Stimulated activated CD8-positive, alpha-beta memory T cell treated with anti-CD3 and anti-CD28 coated beads, Interleukin-4, amount 100 ng/mL, for 4 hours (primary cell): ENCODE measurements at places on chromosomes 12 and 14.
A peak's percentile ranks its signal among the peaks of the same experiment; 100 is the strongest.

GRCh38 chr14:89575386-89576061 lies 158.5 kb upstream of the FOXN3 start:
- no peak for DNase-seq

- no peak for DNase-seq
These were observed 6.6 kb upstream of the SLC6A13 start for GRCh38 chr12:269191-269590.

DNA sequence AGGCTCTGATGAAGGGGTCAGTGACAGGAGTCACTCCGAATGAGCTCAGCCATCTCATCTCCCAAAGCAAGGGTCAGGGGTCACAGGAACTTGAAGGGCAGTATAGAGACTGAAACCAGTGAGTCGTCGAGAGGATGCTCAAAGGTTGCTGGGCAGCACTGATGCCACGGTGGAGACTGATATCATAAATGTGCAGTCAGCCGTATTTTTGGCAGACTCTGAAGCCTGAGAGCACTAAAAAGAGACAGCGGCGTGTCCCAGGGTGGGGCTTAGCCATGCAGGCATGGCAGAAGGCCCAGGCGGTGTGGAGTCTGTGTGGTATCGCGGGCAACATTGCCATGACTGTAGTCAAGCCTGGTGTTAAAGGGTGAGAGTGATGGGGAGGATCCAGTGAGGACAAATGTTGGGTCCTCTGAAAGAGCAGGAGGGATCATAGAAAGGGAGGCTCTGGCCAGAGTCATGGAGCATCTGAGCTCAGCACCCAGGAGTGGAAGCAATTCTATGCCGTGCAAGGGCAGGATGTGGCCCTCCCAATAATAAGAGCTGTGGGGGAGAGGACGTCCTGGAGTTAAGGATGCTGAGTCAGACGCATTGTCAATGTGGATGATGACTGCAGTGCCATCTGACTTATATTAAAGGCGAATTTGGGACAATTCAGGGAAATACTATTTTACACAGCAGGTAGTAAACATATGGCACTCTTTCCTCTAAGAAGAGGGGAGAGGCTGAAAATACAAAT lies 241.2 kb upstream of the FKBP4 start:
- no peak for DNase-seq

GRCh38 chr14:32339188-32339587 lies 10.1 kb downstream of the AKAP6 start:
- no peak for DNase-seq

DNA sequence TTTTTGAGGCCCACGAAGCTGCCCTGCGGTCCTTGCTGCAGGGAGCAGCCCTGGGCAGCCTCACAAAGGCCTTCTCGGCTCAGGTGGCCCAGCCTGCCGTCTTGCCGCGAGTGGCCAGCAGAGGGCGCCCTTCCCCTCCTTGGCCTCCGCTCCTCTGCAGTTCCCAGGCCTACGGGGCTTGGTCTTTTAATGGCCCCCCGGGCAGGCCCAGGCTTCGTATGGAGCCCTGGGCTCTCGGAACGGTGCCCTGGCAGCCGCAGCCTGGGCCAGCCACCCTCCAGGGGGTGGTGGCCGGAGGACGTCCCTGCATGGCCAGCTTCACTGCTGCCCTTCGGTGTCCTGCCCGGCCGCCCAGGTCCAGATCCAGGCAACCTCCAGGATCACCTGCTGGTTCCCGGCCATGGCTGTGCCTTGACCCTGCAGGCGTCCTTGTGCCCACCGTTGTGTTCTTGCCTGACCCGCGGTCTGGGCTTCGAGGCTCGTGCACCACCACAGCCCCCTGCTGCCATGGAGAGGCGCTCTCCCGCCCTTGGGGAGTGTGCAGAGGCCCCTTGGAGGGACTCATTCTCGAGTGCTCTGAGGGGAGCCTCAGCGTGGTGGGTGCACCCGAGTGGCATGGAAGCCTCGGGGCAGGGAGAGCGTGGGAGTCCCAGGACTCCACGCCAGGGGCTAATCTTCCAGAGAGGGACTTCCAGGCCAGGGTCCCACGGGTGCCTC lies 9.4 kb downstream of the ASPG start:
- DNase-seq, result peak; percentile 12

DNA sequence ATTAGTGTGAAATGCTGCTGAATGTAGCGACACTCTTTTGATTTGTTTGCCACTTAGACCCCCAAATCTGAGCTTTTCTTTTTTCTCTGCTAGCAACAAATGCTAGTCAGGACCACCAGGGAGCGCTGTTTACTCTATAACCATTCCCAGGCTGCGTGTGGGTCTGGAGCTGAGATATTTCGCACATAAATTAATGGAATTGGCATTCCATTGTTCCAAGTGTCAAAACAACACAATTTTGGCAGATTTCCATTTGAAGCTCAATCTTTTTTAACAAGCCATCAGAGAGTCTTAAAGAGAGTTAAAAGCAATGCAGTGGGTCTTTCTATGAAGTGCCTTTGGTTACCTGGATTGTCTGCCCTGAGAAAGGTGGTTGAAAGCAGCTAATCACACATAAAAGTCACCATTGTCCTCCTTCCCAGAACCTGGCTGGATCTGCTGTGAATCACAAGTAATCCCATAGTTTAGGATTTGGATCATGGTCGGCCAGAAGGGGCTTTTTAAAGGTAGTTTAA lies 7.4 kb upstream of the TMEM132C start:
- no peak for DNase-seq

- DNase-seq, result no peak
These were observed 115.9 kb downstream of the NAV3 start for GRCh38 chr12:77946541-77947061.

DNA sequence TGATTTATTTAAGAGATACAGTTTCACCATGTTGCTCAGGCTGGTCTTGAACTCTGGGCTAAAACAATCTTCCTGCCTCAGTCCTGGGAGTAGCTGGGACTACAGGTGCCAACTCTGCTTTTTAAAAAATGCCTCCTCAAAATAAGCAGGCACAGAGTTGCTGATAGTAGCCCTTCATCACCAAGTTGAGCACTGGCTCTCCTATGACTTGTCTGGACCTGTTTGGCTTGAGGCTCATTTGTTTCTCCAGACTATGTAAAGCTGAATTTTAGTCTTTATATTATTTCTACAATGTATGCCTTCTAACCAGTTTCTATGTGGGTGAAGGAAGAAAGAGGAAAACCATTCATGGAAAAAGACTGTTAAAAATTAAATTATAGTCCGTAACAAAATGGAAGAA lies 39.5 kb upstream of the RAD51AP1 start:
- no peak for DNase-seq

GRCh38 chr14:48690349-48690748 lies 895.8 kb downstream of the RPS29 start:
- DNase-seq, result no peak

DNA sequence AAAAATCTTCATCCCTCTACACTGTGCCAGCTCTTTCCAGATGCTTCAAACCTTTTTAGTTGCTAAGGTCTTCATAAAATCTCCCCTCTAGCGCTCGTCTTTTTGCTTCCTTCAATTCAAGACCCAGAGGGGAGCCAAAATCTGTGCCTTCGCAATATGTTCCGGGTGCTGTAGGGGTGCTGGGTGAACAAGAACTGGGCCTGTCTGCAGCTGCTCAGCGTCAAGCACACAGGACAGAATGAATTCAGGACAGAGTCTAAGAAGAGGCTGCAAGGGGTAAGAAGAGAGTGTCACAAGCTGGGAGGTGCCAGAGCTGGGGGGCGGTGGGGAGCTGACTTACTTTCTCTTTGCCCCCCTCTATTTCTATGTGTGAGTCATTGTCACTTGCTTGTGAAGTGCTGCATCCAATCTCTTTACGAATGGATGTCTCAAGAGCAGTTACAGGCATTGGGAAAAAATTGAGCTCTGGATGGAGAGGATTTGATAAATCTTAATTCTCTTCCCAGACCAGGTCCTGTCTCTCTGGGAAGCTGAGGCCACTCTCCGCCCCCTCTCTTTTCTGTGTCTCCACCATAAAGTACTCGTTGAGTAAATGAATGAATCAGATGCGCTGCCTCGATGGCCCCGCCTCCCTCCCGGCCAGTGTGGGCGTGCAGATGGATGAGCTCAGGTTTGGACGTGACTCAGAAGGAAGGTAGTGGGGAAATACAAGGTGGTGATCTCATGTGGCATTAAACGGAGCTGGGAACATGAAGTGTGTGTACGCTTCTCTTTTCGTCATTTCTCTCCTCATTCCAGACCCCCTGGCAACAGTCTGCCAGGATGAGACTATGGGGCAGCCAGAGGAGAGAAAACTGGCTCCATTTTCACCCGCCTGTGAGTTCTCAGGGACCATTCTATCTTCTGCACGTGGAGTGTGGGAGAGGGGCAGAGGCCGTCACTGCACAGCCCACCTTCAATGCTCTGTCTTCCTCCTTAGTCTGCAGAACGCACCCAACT lies 91.3 kb downstream of the TSPAN9 start:
- DNase-seq, result no peak

GRCh38 chr12:50986966-50987737 lies 34.8 kb downstream of the HIGD1C start:
- no peak for DNase-seq

GRCh38 chr14:105577314-105577861 lies 51.0 kb downstream of the TMEM121 start:
- DNase-seq, result no peak

DNA sequence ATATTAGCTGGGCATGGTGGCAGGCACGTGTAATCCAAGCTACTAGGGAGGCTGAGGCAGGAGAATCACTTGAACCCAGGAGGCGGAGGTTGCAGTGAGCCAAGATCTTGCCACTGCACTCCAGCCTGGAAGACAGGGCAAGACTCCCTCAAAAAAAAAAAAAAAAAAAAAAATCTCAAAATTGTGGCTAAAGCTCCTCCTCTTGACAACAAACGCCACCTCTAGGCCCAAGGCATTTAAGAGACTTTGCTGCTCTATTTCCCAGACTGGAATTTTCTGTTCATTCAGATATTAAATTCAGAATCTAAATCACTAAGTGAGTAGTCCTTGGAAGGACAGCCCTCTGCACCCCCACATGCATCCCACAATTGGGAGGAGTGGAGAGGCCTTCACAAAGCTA lies 1.4 kb downstream of the ZFYVE1 start:
- DNase-seq, result no peak

- no peak for DNase-seq
These were observed 26.5 kb downstream of the IL26 start for GRCh38 chr12:68199127-68199526.

DNA sequence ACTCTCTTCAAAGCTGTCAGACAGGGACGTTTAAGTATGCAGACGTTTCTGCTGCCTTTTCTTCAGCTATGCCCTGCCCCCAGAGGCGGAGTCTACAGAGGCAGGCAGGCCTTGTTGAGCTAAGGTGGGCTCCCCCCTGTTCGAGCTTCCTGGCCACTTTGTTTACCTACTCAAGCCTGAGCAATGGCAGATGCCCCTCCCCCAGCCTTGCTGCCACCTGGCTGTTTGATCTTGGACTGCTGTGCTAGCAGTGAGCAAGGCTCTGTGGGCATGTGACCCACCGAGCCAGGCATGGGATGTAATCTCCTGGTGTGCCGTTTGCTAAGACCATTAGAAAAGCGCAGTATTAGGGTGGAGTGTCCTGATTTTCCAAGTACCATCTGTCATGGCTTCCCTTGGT lies 900.4 kb upstream of the MDGA2 start:
- DNase-seq, result no peak

- no peak for DNase-seq
These were observed 110.4 kb downstream of the KCNK10 start for GRCh38 chr14:88212691-88213090.

- DNase-seq, result no peak
These were observed 11.5 kb upstream of the PLEK2 start for GRCh38 chr14:67423424-67423823.
